CD4-positive, alpha-beta T cell (primary cell): ENCODE measurements at places on chromosomes 12 and 14. TPM values are rescaled to one million over a fixed set of nuclear protein-coding genes. Genes with fewer than 3 reads are reported as not detected.

Gene LRCOL1
- not detected for total RNA-seq

Gene RD3L
- total RNA-seq: not detected

- DNase-seq: peak; percentile 63
- no peaks in the 10 kb centered on the region for H3K36me3 ChIP-seq
- no peaks in the 10 kb centered on the region for H3K4me1 ChIP-seq
- no peak overlapping the region for H3K27ac ChIP-seq
Observed at GRCh38 chr14:90658541-90658967, 157.7 kb downstream of the TTC7B start.

- no peaks in the 10 kb centered on the region for H3K27me3 ChIP-seq
- H3K4me3 ChIP-seq: no peak overlapping the region
- H3K4me1 ChIP-seq: no peaks in the 10 kb centered on the region
- H3K27ac ChIP-seq: no peak overlapping the region
- H3K36me3 ChIP-seq: no peaks in the 10 kb centered on the region
- DNase-seq: no peak
Observed at GRCh38 chr12:32776258-32776657, 20.6 kb upstream of the YARS2 start.

DNA sequence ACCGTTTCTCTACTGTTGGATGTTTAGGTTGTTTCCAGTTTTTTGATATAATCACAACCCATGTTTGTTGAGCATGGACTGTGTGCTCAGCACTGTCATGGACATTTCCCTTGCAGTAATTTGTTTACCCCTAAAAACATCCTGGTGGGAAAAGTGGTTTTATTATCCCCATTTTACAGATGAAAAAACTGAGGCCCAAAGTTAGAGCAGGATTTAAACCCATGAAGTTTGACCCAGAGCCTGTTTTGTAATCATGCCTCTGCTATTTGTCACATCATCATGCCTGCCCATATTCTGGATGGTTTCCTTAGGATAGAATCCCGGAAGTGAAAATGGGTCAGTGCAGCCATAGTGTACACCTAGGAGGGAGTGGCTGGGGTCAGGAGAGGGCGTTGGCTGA is 17.0 kb upstream of the LRP1-AS start:
- no peaks in the 10 kb centered on the region for H3K4me1 ChIP-seq
- no peaks in the 10 kb centered on the region for H3K36me3 ChIP-seq
- H3K4me3 ChIP-seq: no peak overlapping the region

DNA sequence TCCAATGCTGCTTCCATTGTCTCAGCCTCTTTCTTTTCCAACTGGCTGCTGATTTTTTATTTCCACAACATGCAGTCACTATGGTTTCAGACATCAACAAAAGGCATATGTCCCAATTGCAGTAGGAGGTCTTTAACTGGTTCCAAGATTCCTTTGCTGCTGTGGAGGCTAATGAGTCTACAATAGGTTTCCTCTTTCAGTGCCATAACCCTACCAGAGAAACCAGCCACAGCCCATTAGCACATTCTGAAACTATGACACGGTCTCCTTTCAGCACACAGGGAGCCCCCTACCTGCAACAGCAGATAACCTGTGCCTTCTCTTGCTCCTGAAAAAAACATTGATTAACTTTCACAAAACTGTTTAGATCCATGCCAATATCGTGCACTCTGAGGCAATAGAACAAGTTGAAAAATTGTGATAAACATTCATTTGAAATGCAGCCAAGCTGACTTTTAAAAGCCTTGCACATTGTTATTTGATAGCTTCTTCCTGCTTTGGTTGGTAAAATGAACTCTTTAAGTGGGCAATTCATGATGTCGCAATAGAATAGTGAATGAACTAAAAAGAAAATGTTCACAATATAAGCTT is 32.4 kb downstream of the PLEKHG7 start:
- H3K4me1 ChIP-seq: no peaks in the 10 kb centered on the region
- no peak for DNase-seq
- H3K27me3 ChIP-seq: no peaks in the 10 kb centered on the region
- H3K4me3 ChIP-seq: no peak overlapping the region
- H3K36me3 ChIP-seq: no peaks in the 10 kb centered on the region

GRCh38 chr12:52436000-52436827 is 2.0 kb upstream of the KRT75 start:
- H3K27me3 ChIP-seq: peaks cover 10% of the 10 kb centered on the region
- no peak overlapping the region for H3K27ac ChIP-seq
- no peak for DNase-seq
- no peaks in the 10 kb centered on the region for H3K4me1 ChIP-seq
- no peaks in the 10 kb centered on the region for H3K36me3 ChIP-seq
